Tibial nerve (tissue), 4 donors: ENCODE measurements at places on chromosomes 3 and 15. TPM values are rescaled to one million over a fixed set of nuclear protein-coding genes. Genes with fewer than 3 reads are reported as not detected.

DNA sequence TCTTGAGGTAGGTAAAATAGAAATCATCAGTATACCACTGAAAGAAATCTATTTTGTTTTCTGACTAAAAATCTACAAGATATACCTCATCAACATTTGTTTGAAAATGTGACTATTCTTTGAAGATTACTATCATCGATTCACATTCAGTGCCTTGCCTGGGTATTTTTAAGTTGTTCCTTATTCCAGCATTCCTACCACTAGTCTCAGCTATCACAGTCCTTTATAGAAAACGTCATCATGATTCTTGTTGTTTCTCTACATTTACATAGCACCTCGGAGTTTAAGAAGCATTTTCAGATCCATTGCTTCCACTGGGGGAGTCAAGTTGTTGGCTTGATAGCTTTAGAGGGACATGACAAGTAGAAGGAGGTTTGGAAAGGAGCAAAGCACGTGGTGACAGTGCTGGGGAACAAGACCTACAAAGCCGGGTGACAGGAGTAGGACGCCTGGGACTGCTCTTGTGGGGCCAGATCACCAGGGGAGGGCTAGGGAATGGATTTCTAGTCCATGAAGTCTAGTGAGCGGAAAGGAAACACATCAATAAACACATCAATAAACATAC lies 61.5 kb downstream of the HES1 start:
- no peak for DNase-seq

DNA sequence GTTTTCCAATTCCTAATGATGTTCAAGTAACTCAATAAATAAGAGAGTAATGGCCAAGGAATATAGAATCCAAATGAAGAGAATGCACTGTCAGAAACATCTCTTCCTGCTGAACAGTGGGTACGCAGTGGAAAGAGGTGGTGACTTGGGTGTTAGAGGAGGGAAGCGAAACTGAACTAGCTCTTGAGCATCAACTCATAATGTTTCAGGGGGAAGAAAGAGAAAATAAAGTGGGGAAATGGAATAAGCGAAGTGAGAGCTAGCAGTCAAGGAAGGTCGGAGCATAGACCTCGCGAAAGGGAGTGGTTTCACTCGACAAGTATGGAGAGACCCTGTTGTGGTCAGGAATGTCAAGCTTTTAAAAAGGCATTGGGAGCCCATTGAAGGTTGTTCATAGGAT lies 309.5 kb downstream of the GAP43 start:
- DNase-seq: no peak

DNA sequence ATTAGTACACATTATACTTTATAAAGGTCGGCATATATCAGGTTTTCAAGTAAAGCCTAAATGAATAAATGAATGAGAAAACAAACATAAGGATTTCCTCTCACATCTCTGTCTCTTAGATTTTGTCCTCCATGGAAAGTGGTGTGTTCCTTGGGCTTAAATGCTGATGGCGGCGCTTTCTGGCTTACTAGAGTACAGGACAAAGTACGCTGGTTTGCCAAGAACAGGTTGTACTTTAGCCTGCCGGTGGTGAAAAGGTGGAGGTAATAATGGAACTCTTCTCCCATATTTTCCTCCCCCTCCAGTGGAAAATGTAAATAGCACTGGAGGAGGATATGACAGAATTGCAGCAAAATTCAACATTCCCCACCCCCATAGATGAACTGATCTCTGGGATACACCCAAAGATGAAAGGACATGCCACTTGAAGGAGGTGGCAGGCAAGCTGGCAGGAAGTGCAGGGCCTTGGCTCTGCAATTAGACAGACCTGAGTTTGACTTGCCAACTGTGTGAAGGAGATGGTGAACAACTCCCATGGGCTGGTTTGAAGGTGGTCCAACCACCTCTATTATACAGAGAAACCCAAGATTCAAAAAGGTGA lies 29.3 kb downstream of the CEP152 start:
- DNase-seq: no peak

- DNase-seq: no peak
Measured at GRCh38 chr3:25677121-25677520, 12.4 kb upstream of the TOP2B start.

DNA sequence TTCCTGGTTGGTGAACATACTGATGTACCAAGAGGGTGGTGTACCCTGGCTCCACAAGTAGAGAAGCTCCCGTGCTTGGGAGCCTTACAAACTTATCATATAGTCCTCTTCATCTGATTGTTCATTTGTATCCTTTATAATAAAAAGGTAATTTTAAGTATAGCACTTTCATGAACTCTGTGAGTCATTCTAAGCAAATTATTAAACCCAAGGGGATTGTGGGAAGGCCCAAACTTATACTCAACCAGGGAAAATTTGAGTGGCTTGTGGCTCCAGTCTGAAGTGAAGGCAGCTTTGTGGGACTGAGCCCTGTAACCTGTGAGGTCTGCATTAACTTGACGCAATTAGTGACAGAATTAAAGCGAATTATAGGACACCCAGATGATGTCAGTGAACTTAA lies 29.0 kb downstream of the TTBK2 start:
- no peak for DNase-seq

DNA sequence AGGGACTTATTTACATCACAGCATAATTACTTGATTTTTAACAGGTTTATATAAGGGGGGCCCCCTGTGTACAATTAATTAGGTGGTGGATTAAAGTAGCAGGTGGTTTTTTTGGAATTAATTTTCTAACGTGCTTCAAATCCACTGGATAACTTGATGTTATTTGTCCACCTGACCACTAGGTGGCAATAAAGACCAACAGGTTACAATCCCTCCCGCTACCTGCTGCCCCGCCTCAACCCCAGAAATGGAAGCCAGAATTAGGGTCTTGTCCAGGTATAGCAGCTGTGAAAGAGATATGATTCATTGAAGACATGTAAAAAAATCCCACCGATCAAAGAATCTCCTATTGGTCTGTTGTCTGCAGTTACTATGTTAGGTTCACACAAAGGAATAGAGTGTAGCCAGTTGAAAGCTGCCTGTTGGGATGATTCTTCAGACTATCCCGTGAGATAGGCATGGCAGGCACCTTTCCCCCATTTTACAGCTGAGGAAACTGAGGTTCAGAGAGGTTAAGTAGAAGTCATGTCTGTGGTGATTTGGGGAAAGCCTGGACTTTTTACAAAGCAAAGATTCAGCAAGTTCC lies 44.0 kb downstream of the MFSD1 start:
- DNase-seq: no peak

DNA sequence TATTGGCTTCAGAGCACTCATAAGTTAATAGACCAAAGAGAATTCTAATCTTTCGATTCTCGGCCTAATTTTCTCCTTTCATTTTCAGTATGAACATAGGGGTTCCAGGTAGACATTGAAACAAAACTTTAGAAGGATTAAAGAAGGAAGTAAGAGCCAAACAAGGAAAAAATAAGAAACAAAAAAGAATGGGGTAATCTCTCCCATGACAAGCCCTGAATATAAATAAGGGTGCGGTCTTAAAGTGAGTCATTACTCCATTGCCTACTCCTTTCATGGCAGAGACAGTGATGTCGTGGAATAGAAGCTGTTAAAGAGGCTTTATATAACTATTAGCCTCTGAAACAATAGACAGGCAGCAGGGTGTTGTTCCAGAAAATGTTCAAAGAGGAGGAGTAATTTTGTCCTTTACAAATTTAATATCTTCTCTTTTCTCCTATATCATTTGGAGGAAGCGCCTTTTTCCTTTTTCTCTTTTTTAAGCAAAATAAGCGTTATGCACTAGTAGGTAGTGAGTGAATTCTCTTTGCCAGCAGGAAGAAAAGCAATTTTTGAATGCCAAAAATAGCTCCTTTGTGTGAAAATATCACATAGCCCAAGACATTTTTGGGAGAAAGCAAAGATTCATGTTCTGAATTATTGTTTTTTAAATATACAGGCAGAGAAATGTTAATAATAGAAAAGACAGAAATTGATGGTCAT lies 607.9 kb upstream of the KCNMB2 start:
- DNase-seq: no peak

- DNase-seq: no peak
Measured at GRCh38 chr3:14431452-14431916, 29.1 kb downstream of the SLC6A6 start.

GRCh38 chr15:67946701-67947100 lies 106.9 kb upstream of the RNU6-1 start:
- no peak for DNase-seq

DNA sequence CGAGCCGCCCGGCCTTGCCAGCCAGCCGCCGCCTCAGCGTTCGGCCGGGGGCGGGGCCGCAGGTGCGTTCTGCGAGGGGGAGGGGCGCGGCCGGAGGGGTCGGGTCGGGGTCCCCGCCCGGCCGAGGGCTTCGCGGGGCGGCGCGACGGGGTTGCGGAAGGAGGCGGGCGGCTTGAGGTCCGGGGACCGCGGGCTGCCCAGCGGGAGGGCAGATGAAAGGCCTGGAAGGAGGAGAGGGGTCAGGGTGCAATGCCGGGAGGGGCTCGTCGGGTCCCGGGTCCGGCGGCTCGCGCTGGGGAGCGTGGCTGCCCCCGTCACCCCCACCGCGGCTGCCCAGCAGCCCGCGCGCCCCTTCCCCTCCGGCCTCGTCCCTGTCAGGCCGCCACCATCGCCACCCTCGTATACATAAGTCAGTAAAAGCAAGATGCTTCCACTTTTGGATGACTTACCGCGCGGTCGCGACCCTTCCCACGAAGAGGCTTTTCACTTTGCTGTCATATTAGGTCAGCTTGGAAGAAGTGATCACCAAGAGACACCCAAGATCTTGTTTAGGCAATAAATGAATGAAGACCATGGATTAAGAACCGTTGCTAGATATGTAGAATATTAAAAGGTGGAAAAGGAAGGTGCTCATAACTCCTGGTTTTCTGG lies 620 bp upstream of the ANP32A start:
- no peak for DNase-seq

DNA sequence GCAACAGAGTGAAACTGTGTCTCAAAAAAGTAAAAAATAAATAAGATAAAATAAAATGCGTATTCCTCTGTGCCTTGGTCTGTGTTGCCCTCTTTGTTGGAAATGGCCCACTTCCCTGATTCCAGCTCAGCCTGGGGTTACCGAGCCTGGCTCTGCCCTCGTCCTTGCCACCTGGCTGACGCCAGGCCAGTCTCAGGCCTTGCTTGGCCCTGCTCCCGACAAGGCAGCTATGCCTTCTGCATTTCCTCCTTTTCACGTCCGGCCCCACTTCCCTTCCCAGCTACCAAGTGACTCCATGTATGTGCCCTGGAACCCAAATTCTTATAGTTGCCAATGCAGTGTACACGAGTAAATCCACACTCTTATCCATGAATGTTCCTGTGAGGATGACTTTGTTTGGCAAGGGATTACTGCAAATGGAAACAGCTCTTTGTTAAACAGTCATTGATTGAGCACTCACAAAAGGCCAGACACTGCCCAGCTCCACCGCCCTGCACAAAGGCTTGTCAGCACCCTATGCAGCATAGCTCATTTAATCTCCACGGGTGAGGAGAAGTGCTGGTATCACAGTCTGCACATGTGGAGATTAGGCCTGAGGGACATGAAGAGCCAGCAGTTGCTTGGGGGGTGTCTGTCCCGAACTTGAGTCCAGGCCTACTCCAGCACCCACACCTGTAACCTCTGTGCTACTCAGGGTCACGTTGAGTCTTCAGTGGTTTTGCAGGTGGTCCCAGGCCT lies 25.1 kb downstream of the SPSB4 start:
- DNase-seq: no peak

DNA sequence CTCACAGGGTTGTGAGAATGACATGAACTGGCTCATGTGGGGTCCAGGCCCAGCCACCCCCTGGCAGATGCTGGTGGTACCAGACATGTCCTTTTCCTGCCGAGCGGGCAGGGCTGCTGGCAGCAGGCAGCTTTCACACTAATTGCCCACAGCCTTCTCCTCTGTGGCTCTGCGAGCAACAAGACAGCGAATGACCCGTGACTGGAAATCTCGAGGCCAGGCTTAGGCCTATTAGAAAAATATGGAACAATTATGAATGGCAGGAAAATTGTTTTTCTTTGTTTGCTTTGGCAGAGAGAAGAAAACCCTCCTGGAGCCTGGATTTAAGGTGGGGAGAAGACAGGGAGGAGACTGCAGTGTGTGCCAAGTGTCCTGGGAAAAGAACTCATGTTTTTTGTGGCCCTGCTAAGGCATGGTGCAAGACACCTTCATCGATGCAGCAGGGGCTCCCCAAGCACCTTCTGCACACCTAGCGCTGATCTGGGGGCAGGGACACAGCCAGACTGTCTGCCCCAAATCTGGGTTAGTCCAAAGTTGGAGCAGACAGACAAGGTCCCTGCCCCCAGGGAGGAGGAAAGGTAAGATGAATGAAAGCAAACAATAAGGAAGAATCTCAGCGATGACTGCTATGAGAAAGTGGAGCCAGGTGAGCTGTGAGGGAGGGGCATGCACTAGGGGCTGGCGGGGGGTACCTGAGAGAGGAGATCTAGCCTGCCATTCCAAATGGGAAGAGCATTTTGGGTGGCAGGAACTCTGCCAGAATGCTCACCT lies 193.8 kb upstream of the TLE3 start:
- DNase-seq: no peak

DNA sequence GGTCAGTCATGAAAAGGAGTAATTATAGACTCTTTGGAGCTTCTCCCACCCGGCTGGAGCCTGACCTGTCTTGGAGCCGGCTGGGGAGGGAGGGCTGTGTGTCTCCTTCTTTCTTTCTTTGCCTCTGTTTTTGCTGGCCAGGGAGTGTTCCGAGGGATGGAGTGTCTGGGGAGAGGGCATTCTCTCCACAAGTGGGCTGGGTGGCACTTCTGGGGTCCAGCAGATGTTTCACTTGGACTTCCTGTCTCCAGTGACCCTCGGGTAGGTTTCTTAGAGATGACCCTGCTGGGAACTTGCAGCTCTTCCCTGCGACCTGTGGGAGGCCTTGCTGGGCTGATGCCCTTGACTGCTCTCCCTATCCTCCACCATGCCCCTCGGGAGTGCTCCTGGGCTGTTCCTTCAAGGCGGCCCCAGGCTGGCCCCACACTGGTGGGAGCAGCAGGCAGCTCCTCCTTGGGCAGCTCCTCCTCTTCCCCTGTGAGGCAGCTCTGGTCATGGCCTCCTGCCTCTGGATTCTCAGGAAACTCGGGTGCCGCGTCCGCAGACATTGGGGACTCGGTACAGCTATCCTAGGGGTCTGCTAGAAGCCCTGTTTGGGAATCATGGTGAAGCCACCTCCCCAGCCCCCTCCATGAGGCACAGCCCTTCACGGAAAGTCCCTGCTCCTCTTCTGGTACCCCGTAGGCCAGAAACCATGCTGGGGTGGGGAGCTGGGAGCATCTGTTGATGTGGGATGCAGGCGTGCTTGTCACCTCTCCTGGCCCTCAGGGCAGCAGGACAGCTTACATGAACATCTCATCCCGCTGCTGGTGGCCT lies 44.9 kb downstream of the APBA2 start:
- DNase-seq: no peak

GNAT1 gene
- not detected for total RNA-seq

ACKR4 gene
- total RNA-seq: 1.0 TPM

TGM4 gene
- total RNA-seq: not detected

SH2D7 gene
- not detected for total RNA-seq

MINAR1 gene
- total RNA-seq: 0.21 TPM

IL16 gene
- 80.2 TPM for total RNA-seq

PYGO1 gene
- total RNA-seq: 7.6 TPM

RPL29 gene
- total RNA-seq: 1,295 TPM

LYZL4 gene
- total RNA-seq: not detected

IGSF10 gene
- 2.1 TPM for total RNA-seq

PLEKHO2 gene
- total RNA-seq: 60.3 TPM
